Spleen (tissue), 13 donors: ENCODE measurements at places on chromosomes 1 and 21. TPM values are rescaled to one million over a fixed set of nuclear protein-coding genes. Genes with fewer than 3 reads are reported as not detected.

Gene ATP13A2
- 69.5 TPM for total RNA-seq

DNA sequence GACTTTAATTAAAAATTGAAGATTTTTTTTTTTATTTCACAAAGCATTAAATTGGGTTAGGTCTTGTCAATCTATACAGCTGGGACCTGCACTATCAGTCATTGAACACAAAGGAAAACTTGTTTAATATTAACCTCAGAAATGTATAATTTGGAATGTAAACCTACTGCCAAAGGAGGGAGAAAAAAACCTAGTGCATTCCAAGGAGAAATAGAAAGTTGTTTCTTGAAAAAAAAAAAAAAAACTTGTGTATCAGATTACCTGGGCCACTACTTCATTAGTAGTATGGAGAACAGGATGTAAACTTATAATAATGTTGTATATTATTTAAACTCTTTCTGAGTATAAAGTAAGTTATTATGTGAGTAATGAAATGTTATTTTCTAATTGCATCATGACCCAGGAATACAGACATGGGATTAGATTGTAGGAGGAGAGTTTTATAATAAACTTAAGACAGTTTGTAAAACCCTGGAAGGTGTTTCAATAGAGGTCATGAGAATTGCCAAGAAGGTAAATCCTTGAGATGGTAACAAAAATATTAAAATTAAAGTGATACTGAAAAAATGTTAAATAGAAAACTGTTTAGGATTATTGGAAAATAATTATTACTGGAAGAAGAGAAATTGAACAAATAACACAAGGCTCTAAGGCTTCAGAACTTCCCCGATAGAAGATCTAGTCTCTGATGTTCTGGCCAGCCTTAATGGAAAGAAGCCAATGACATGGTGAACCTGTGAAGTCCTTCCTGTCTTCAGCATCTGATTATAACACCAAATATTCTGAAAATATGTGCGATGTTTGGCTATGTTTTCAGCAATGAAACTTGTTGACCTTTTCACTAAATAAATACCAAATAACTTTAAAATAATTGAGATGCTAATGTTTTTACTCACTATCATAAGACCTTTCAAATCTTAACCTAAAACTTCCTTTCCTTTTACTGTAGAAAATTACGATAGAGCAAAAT is 412.8 kb upstream of the LYPLAL1 start:
- DNase-seq = no peak

- no peak for DNase-seq
These were observed 130.9 kb upstream of the AJAP1 start for GRCh38 chr1:4523551-4523950.

GRCh38 chr1:117147856-117148588 is 26.5 kb upstream of the TRIM45 start:
- no peak for DNase-seq

Gene AIRE
- not detected for total RNA-seq

- DNase-seq = no peak
These were observed 104.4 kb upstream of the USP25 start for GRCh38 chr21:15625363-15625762.

DNA sequence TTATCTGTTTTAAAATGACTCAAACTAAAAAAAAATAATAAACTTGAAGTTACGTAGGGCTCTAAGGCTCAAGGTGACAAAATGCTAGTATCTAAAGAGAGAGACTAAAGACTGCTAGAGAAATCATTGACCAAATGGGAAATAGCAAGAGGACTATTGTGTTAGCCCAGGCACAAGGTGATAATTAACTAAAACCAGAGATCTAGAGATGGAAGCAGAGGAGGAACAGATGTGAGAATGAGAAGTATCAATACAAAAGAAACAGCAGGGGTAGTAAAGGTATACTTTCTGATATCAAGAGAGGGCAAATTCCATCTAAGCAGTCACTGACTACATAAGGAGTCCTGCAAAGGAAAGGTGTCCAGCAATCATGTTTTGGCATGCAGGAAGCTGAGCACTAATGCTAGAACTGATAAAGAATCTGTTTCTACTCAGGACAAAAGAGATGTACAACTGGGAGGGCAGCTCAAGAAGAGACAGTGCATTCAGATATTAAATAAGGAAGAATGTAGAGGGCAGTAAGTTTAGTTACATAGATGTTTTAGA is 100.2 kb upstream of the GNG4 start:
- no peak for DNase-seq

Gene NBPF1
- 60.7 TPM for total RNA-seq

Gene MROH9
- not detected for total RNA-seq

Gene UAP1
- 26.4 TPM for total RNA-seq

Gene FOXD2
- total RNA-seq = 1.6 TPM

- no peak for DNase-seq
These were observed 82.8 kb downstream of the PLPPR5 start for GRCh38 chr1:98921817-98922216.

- no peak for DNase-seq
These were observed 120.0 kb downstream of the SETD4 start for GRCh38 chr21:35940074-35940927.

Gene LCE6A
- total RNA-seq = not detected

Gene SPATA46
- not detected for total RNA-seq

DNA sequence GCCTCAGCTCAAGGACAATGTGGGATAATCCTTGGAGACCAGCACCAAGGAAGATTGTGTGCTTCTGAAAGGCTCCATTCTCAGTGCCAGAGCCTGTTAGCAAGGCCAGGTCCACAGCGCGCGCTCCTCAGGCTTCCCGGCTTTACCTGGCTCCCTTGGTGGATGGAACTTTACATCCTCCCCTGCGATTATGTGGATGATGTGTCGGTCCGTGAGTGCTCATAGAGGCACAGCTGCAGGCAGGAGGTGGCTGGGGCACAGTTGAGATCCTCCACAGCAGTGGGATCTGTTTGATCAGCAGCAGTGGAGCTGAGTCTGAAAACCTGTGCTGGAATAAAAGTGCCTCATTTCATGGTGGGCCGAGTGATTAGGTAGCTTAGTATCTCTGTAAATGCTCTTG is 62.7 kb downstream of the PRDM2 start:
- DNase-seq = no peak

GRCh38 chr21:45209046-45209445 is 78.6 kb downstream of the POFUT2 start:
- DNase-seq = no peak

Gene CD5L
- total RNA-seq = 520 TPM

- DNase-seq = no peak
These were observed 147.4 kb downstream of the PDE4B start for GRCh38 chr1:65940126-65940525.

DNA sequence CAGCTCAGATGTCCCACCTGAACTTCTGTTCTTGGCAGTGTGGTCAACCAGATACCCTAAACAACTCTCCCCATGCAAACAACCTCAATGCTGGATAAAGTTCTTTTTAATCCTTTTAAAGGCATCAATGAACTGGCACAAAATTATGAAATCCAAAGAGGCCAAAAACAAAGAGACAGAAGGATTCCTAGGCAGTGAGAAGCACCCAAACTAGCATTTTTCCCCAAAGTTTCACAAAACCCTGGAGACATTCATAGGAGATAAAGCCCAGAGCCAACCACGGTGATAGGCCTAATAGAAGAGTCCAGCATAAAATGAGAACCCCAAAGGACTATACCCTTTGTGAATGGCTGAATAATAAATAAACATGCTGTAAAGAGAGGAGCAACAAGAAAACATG is 50.7 kb downstream of the MATN1 start:
- no peak for DNase-seq

DNA sequence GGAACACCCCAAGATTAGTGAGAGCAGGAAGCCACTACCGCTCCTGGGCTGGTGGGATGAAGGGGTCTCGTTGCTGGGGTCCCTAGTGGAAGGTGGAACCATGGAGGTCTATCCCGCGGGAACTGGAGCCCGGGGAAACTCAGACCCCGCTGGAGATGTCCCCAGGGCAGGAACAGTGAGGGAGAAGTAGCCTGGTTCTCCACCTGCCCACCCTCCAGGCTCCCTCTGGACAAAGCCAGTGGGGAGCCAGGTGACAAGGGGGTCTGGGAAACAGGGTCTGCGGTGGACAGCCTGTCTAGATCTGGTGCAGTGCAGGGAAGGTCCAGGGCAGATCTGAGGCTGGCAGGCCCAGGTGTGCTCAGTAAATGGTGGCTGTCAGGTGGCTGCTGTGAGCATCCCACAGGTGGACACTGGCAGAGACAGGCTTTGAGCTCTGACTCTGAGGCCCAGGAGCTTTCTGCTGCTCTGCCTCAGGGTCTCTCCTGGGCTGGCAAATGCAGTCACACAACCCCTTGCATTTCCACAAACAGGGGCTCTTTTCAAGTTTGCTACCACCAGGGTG is 88.0 kb upstream of the TLR5 start:
- no peak for DNase-seq

Gene UMODL1
- not detected for total RNA-seq

- no peak for DNase-seq
These were observed 36.3 kb downstream of the MSTO1 start for GRCh38 chr1:155646307-155646706.

DNA sequence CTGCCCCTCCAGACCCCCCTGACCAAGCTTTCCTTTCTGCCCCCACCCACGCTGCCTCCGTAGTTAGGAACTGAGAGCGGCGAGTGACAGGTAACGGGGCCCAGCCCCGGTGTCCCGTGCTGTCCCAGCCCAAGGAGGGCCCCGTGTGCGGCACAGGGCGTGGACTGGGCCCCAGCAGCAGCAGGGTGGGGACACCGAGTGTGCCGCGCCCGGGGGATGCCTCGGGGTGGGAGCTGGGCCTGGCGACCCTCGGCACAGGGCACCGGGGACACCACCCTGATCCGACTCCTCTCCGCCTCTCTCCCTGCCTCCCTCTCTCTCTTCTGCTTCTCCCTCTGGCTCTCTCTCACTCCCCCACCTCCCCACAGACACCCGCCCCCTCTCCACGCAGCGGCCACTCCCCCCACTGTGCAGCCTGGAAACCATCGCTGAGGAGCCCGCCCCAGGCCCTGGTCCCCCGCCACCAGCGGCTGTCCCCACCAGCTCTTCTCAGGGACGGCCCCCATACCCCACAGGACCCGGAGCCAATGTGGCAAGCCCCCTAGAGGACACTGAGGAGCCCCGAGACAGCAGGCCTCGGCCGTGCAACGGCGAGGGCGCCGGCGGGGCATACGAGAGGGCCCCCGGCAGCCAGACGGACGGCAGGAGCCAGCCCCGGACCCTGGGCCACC is 22.7 kb downstream of the PANK4 start:
- DNase-seq = no peak

Gene ASPM
- 9.0 TPM for total RNA-seq

- DNase-seq = no peak
These were observed 2.2 kb upstream of the CLCA2 start for GRCh38 chr1:86421601-86422280.

GRCh38 chr1:46393510-46393909 is 607 bp upstream of the FAAH start:
- no peak for DNase-seq

Gene CHIT1
- 31.0 TPM for total RNA-seq

DNA sequence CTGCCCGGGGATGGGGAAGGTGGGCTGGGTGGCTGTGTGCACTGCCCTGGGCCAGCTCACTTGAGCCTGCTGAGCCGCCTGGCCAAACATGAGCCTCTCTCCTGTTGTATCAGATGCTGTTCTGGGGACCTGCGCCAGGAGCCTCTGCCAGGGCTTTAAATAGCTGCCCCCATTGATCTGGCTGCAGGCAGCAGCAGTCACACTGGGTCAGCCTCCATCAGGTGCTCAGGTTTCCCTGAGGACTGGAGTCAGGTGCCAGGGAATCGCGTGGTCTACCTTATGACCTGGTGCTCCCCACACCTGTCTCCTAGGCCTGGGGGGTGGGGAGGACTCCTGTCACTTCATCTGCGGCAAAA is 700 bp upstream of the CCDC28B start:
- DNase-seq = no peak

GRCh38 chr1:230828421-230828820 is 39.9 kb downstream of the C1orf198 start:
- no peak for DNase-seq

DNA sequence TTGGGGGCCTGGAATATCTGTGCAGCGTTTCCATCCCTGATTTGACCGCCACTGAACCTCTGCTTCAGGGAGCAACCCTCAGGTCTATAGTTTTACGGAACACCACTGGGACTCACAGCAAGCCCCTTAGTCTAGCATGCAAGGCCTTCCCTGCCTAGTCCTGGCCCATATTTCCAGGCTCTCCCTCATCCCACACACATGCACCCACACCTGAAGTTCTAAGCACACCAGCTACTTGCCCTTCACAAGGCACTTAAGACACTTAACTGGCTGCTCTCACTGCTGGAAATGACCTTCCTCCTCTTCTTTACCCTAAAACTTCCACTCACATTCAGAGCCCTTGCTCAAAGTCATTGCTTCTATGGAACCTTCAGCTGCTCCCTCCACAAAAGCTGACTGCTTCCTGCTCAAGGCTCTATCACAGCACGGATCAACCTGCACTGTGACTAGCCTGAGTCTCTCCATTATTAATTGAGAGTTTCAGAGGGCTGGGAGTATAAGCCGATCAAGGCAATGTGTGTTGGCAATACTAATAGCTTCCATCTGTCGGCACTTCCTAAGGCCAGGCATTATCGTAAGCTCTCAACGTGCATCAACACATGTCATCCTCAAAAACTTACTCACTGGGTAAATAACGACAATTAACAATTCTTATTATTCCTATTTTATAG is 84.3 kb downstream of the RRAGC start:
- DNase-seq = no peak

Gene ADAMTS5
- 48.5 TPM for total RNA-seq

DNA sequence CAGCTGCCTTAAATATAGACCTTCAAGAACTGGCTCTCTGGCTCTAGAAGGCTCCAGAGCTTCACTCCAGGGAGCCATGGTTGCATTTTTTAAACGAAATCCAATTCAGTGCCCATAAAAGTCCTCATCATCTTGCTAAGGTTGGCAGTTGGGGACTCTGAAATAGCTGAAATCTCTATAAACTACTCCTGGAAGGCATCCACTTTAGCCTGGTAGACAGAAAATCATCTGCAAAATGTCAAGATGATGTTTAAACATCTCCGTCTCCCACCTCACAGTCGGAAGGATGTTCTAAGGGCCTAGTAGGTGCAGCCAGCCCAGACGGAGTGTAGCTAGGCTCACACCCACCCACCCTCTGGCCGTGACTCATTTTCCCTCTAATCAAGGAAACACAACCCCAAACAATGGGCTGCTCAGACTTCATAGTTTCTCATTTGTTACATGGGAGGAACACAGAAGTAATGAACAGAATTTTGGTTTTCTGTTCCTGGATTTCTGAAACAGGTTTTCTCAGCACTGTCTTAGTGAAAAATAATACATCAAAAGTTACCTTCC is 235.4 kb upstream of the KAZN start:
- DNase-seq = no peak

GRCh38 chr1:34147301-34147700 is 17.7 kb downstream of the CSMD2 start:
- no peak for DNase-seq

DNA sequence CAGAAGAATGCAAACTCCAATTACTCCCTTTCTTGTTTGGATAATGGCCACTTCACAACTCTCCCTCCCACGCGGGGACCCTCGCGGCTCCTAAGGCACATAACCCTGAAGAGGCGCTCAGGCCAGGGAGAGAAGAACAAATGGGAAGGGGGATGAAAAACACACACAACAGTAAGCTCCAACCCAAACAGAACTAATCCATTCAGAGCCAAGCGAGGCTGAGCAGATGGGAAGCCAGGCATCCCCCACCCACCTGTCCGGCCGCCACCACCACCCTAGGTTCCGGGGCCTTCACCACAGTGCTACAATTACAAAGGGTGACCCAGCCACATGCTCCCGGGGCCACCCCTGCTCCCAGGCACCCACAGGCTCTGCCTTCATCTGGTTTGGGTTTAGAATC is 101.5 kb downstream of the MRPL37 start:
- no peak for DNase-seq

Gene SLC26A9
- total RNA-seq = not detected

Gene RGS18
- 78.6 TPM for total RNA-seq

GRCh38 chr1:70392626-70393025 is 18.4 kb upstream of the CTH start:
- no peak for DNase-seq
